ENCODE measurements at places on chromosomes 7 and 10.

DNA sequence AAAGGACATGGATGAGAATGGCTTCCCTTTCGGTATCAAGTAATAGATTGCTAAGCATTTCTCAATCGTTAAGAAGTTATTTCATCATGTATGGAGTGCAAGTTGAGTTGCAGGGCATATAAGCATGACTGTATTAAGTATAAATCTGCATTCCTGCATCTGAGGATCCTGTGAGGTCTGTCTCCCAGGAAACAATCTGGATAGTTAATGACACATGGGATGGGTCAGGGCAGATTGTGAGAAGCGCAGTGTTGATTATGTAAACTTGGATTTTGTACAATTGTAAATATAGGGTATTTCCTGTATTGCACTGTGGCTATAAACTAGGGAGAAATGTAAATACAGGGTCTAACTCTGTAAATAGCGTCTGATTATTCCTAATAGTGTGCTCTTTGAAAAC, 102.6 kb downstream of the PLXDC2 start:
- no peak for DNase-seq

DNA sequence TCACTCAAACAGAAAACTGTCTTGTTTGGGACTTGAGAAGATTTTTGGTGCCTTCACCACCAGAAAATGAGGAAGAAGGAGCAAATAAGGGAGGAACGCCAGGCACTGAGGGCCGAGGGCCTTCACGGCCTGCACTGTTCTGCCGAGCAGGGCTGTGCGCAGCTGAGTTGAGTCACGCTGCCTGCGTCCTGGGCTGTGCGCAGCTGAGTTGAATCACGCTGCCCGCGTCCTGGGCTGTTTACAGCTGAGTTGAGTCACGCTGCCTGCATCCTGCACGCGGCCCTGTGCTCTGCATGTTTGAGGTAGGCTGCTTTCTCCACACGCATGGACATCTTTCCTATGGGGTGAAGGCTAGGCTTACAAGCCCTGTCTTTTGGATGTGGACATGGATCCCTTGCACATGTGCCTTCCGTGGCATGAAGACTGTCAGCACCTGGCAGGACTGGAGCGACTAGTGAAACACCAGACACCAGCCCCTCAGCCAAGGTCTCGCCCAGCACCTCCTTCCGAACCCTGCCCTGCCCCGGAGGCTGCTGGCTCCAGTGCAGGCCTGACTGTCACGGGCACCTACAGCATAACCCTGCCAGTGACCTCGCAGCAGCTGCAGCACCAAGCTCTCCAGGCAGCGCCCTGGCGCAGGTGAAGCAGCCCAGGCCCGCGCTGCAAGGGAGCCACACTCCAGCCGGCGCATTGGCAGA, 96.7 kb downstream of the HTR5A start:
- no peak for DNase-seq

GRCh38 chr7:106064316-106064715, 47.8 kb downstream of the SYPL1 start:
- DNase-seq = peak; percentile 86

GRCh38 chr10:16648366-16648765, 126.7 kb upstream of the C1QL3 start:
- DNase-seq = no peak
